ENCODE measurements at places on chromosomes 4 and X.

DNA sequence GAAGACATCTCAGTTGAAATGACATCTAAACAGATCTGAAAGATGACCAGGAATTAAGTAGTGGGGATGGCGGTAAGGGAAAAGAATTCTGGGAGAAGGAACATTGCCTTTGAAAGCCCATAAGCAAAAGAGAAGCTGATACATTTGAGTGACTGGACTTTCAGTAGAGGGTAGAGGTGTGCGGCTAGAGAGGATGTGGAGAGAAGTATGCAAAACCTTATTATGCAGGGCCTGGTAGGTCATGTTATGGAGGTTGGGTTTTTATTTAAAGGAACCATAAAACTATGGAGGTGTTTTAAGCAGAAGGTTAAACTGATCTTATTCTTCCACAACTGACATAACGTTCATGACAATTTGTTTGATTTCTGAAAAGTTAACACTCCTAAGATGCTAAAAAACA is 36.3 kb downstream of the RPS6KA3 start:
- no peak for DNase-seq

GRCh38 chrX:118074196-118074595 is 42.4 kb downstream of the KLHL13 start:
- no peak for DNase-seq

DNA sequence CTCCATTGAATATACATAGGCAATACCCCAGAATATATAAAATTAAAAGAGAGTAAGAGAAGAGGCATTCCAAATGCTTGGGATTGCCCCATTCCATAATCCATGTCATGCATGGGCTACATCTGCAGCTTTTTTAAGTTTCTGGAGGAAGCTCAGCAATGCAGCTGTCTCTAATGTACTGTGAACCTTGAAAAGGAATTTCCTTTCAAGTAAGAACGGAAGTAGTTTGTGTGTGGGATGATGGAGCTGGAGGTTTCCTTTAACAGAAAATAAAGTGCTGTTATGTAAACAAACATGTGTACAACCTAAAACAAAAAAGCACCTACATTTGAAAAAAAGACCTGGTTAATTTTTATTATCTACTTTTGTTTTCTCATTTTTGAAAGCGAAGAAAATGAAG is 303.5 kb downstream of the BMPR1B start:
- DNase-seq, result no peak

GRCh38 chr4:107252571-107252970 is 216.5 kb upstream of the DKK2 start:
- DNase-seq, result no peak

DNA sequence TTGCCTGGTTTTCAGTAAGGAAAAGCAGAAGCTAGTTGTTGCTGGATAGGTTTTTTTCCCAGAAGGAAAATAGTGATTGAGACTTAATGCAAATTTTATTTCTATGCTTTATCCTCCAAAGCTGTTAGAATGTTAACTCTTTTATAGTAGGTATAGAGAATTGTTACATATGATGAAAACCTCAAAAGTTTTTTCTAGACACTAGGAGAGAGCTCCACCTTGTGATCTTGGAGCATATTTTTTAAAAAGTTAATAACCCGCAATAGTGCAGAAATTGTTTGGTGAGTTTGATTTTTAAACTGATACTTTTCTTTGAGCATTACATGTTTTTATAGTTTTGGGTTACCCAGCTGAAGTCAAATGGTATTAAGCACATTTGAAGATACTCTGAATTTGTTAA is 56.5 kb downstream of the STAG2 start:
- no peak for DNase-seq

GRCh38 chr4:7618361-7618760 is 183.6 kb upstream of the PSAPL1 start:
- DNase-seq, result no peak

DNA sequence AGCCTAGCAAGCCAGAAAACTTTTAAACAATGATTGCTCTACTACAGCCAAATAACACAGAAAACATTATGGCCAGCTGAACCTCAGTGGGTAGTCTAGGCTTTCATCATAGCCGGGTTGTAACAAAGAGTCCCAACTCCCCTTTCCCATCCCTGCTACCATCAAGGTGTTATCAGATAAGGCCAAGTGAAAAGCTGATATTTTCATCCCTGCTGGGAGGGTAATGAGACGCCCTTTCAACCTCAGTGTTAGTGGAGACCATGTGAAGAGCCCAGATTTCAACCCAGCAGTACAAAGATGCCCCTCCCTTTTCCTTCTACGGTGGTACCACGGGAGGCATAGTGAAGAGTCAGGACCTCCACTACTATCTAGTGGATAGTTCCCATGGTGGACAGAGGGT is 433.7 kb downstream of the GPM6A start:
- no peak for DNase-seq

DNA sequence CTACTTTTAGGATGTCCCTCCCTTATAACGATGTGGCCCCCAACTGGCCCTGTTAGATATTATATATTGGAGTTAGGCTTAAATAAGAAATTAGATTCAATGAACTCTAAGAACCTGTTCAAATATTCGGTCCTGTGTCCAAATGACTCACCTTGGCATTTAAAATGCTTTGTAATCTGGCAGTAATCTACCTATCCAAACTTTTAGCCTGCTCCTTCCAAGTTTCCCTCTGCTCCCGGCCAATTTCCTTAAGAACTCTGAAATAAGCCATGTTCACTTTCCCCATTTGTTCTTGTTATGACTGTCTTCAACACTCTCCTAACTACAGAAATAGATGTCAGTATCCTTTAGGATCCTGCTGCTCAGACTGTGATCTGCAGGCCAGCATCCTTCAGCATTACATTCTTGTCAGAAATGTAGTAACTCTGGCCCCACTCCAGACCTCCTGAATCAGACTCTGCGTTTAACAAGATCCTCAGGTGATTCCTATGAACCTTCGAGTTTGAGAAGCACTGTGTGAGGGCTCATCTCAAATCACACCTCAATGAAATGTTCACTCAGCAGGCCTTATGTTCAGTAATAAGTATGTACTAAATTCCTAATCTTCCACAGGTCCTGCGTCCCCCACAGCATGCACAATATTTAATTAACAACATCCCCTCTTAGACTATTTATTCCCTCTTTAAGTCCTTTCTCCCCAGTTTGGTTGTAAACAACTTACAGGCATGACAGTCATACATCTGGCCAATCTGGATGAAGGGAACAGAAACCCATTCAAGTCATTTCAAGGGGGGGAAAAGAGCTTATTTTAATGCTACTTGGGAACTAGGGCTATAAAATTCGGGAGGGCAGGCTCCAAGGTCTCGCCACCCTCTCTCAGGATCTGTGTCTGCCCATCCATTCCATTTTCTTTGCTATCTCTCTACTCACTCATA is 3.0 kb downstream of the ATP8A1 start:
- no peak for DNase-seq

GRCh38 chr4:105155426-105155825 is 8.8 kb downstream of the TET2 start:
- DNase-seq, result no peak

DNA sequence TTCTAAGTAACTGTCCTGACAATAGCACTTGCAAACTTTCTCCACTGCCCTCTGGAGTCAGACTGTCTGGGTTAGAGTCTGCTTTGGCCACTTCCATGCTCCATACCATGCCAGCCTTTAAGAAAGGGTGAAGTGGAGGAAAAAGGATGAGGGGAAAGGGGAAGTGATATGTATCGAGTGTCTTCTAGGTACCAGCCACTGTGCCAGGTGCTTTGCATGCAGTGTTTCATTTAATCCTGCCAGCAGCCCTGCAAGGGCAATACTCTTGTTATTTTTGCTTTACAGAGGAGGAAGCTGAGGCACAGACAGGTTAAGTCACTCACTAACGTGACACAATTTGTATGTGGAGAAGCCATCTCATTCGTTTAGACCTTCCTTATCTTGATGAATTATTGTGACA is 55.6 kb downstream of the RTL9 start:
- DNase-seq, result no peak

DNA sequence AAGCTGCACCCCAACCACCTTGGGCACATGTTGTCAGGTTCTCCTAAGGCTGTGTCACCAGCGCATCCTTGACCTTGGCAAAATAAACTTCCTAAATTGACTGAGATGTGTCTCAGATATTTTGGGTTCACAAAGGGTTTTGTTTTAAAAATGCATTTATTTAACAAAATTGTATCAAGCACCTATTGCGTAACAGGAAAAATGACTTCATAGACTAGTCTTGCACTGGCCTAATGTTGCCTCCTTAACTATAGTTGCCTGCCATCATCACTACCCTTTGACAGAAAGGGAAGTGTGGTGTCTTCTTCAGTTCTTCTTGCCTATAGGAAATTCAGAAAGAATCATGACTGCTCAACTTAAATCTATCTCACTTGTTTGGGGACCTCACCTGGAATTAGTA is 374.2 kb downstream of the SH2D1A start:
- no peak for DNase-seq

DNA sequence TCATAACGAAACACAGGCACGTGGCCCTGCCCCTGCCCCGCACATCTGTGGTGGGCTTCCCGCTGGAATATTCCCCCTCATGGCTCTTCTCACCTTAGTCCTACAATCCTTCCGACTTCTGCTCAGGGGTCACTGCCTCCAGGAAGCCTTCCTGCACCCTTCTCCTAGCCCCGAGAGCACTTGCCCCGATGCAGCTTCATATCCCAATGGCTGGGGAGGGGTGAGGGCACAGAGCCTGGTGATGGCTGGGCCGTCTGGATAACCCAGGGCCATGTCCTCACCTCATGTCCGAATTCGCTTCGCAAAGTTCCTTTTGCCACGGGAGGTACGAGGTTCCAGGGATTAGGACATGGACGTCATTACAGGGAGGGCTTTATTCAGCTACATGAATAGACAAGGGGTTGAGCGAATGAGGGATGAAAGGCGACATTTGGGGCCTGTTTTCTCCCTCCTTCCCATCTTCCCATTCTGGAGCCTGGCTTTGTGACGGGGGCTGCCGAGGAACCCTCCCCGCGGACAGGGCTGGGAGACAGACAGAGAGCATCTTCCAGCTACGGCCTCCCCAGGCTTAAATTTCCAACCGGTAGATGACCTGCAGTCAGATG is 35.5 kb upstream of the HMX1 start:
- DNase-seq, result no peak

DNA sequence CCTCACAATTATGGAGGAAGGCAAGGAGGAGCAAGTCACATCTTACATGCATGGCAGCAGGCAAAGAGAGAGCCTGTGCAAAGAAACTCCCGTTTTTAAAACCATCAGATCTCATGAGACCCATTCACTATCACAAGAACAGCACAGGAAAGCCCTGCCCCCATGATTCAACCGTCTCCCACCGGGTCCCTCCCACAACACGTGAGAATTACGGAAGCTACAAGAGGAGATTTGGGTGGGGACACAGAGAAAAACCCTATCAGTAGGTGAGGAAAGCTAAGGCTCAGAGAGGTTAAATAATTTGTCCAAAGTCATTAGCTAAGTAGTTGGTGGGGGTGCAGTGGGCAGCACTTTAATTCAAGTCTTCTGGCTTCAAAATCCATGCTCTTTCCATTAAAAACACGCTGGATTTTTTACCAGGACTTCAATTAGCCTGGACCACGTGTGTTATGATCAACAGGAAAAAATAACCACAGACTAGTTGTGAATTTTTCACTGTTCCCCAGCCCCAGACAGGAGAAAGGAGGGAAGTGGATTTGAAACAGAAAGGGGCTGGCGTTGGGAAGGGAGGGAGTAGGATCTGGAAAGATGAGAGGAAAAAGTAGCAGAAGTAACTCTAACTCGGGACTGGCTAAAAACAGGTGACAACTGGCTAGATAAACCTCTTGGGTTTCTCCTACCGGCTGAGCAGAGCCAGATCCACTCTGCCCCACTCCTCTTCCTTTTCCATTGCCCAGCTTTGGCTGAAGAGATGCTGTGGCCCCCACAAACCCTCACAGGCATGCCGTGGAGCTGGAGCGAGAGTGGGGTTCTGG is 986 bp downstream of the MTMR8 start:
- DNase-seq, result no peak

DNA sequence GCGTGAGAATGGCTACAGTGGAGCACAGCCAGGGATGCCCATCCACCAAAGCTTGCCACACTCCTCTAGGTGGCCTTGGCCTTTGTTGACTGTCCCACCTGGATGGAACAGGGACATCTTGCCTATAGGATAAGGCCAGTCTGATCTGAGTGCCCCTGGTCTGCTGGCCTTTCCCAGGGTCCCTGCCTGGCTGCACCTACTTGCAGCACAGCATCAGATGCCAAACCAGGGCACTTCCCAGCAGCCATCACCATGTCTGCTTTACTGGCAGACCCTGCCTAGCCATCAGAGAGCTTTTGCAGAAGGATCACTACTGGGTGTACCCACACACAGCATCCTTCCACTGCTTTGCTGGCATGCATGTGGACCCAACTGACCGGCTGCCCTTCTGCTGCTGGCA is 143.2 kb downstream of the GABRA3 start:
- no peak for DNase-seq

- no peak for DNase-seq
Measured at GRCh38 chr4:71553605-71554004, 214.8 kb downstream of the SLC4A4 start.

GRCh38 chrX:112896051-112896450 is 55.4 kb upstream of the AMOT start:
- DNase-seq, result no peak

- DNase-seq, result no peak
Measured at GRCh38 chr4:7059662-7060061, 8.2 kb downstream of the GRPEL1 start.

- no peak for DNase-seq
Measured at GRCh38 chr4:15587649-15588048, 67.5 kb downstream of the FBXL5 start.

DNA sequence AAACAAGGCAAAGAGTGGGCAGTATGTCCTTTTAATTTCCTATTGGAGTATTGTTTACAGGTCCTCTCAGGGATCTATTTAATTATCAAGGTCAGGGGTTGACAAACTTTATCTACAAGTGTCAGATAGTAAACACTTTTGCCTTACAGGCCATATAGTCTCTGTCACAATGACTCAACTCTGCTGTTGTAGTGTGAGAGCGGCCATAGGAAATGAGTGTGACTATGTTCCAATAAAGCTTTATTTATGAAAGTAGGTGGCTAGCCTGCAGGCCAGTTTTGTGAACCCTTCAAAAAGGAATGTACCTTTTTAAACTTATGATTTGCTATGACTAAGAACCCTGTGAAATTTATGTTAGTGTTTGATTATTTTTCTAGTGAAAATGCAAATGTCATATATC is 156.1 kb downstream of the GPAT3 start:
- DNase-seq, result no peak

- DNase-seq, result no peak
Measured at GRCh38 chr4:100869276-100869675, 351.5 kb upstream of the EMCN start.

DNA sequence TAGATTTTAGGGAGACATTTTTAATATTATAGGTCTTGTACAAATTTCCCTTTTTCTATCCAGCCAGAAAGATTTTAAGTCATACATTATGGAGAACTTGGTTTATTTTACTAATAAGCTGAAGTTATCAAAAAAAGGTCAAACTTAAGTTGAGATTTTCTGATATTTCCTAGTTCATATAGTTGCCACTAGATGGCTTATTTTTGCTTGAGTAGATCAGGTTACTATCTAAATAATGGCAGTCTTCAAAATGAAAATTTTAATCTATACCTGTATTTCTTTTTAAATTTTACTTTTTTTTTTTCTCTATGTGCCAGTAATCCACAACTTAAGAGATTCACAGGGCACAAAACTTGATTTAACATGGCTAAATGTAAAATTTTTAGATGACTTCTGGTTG is 52.3 kb downstream of the USP9X start:
- no peak for DNase-seq
